H1 (cell line): ENCODE measurements at places on chromosomes 11 and 22.
A peak's percentile ranks its signal among the peaks of the same experiment; 100 is the strongest.

DNA sequence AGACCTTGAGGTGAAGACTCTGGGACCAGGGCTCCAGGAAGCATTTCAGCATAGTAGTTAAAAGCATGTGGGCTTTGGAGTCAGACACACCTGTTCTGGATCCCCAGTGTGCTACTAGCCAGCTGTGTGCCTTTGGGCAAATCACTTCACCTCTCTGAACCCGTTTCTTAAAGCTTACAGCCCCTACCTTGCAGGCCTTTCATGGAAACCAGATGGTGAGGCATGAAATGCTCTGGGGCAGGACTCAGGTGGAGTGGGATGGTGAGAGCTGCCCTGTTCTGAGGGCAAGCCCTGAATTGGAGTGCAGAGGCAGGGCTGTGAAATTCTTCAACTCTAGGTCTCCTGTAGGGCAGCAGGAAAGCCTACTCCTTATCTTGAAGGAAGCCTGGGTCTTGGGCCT, 10.5 kb downstream of the UCP2 start:
- no peak for DNase-seq

DNA sequence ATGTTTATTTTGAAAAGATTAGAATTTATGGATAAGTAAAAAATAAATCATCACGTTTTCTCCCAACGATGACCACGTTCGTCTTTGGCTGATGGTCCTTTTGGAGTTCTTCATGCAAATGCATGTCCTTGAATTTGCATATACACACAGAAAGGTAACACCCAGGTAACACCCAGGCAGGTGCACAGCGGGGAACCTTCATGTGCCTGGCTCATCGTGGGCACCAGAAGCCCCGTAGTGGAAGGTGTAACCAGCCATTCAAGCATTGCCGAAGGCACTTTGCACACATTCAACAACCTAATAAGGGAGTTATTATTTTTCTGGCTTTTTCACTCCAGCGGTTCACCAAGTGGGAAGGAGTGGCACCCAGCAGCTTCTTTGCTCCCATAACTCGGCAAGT, 404.6 kb downstream of the TBC1D22A start:
- DNase-seq, result no peak

- DNase-seq, result no peak
Measured at GRCh38 chr11:73360743-73361369, 15.3 kb upstream of the RELT start.

DNA sequence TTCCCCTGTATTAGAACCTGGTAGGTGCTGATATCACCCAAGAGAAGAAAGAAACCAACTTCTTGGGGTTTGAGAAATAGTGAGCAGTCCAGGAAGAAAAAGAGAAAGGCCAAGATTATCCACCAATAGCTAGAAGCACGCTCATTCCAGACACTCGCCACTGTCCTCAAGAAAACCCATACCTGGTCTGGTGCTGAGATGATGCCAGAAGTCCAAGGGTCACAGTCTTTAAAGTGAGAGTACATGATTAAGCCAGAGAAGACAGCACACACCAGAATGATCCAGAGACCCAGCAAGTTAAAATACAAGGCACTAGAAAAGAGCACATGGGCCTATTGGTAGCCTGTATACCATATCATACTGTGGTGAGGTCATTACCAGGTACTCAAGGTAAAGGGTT, 23.6 kb downstream of the SLC5A12 start:
- DNase-seq, result no peak

GRCh38 chr11:79400717-79401330, 40.0 kb downstream of the TENM4 start:
- peak; percentile 75 for DNase-seq

DNA sequence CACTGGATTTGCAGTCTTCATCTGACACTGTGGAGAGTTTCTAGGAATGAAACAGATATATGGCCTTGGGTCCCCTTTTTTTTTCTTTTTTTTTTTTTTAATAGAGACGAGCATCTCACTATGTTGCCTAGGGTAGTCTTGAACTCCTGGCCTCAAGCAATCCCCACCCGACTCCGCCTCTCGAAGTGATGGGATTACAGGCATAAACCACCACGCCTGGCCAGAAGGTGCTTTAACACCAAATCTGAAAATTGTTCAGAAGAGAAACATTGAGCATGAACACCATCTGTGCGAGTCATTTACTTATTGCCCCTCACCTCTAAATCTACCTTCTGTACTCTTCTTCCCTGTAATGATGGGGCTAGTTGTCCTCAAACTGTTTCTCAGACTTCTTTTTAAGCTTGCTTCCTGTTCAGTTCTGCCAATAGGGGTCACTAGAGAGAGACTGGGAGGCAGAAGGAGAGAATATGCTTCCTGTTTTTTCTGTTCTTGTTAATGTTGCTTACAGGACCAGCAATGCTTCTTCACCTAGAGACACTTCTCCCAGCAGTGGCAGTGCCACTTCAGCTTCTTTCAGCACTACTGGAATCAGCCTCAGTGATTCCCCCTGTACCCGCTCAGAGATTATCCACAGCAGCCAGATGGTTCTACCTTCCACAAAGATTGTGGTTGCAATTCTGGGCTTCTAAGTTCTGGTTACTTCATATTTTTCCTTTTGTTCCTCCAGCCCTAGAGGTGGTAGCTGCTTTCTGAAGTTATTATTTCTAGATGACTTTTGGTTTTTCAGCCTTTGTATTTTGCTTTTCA, 20.8 kb upstream of the ZBED5 start:
- DNase-seq, result no peak

- no peak for DNase-seq
Measured at GRCh38 chr11:114077482-114078305, 18.2 kb downstream of the ZBTB16 start.
